CD4-positive, alpha-beta T cell treated with Interleukin-12 subunit alpha and Interleukin-12 subunit beta, for 1 hour (primary cell): ENCODE measurements at places on chromosomes 16 and 17.

DNA sequence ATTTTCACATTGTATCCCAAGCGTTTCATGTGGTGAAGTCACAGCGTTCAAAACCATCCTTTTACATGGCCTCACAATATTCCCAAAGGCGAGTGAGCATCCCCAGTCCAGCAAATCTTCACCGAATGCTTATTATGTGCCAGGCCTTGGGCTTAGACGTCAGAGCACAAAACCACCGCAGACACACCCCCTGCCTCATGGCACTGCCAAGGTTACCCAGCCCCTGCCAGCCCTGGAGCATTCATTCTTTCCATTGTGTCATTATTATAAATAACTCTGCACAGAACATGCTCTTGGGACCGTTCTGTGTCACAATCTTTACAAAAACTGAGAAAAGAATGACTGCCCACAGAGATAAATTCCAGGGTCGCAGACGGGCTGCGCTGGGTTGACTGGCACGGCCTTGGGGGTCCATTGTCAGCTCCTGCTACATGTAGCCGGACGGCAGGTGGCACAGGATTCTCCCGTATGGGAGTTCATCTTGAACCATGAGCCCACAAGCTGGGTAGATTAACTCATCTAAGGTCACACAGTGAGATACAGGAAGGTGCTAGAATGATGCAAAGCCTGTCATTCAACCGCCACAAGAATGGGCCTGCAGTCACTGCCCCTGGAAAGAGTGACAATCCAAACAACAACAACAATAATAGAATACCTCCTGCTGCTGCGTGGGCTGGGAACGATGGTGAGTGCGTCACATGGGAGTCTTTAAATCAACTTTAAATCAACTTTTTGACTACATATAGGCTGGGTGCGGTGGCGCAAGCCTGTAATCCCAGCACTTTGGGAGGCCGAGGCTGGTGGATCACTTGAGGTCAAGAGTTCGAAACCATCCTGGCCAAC is 4.5 kb upstream of the NECAB2 start:
- DNase-seq: no peak

DNA sequence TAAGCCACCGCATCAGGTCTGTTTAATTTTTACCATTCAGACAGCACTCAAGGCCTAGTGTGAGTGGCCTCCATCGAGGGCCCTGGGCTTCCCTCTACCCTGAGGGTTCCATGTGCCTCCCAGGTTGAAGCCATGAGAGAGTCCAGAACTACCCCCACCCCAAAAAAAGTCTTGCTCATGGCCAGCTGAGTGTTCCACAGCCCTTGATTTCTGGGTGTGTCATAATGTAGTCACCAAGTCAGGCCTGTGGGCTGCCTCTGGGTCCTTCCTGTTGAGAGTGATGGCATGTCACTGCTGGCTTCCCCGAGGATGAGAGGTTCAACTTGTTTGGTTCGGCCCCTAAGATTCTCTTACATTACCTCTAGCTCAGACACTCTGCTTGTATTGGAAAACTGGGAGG is 100.6 kb downstream of the PITPNC1 start:
- peak; percentile 49 for DNase-seq

DNA sequence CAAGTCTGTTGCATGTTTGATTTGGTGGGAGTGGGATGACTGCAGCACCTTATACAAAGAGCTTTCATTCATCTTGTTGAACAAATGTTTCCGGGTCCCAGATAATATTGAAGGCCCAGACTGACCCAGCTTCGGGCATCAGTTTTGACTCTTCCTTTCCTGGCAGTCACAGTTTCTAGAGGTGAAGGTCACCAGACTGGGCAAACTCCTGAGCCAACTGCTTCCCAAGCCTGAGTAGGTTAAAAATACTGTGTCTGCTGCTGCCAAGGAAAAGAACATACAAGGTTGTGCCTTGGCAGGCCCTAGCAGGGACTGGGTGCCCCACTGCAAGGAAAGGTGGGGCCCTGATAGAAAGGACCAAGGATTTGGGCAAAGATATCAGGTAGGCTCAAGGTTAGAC is 4.5 kb downstream of the BCKDK start:
- no peak for DNase-seq

GRCh38 chr17:45775576-45776011 is 8.5 kb upstream of the CRHR1 start:
- DNase-seq: no peak

DNA sequence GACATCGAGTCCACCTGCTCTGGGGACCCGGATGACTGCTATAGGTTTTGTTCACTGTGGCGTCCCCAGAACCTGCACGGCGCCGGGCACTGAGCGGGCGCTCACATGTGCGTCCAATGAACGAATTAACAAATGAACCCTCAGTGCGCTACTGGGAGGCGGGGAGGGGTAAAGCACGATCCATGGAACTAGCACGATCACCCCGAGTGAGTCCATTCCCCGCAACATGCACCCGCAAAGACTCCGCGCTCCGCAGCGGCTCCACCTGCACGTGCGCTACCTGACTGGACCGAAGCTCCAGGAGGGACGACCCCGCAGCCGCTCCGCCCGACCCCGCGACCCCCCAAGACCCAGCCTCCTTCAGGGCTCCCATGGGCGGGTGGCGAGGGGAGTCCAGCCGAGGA is 491 bp downstream of the TRAP1 start:
- DNase-seq: peak; percentile 23

GRCh38 chr16:67961551-67961957 is 6.9 kb downstream of the SLC12A4 start:
- DNase-seq: no peak

DNA sequence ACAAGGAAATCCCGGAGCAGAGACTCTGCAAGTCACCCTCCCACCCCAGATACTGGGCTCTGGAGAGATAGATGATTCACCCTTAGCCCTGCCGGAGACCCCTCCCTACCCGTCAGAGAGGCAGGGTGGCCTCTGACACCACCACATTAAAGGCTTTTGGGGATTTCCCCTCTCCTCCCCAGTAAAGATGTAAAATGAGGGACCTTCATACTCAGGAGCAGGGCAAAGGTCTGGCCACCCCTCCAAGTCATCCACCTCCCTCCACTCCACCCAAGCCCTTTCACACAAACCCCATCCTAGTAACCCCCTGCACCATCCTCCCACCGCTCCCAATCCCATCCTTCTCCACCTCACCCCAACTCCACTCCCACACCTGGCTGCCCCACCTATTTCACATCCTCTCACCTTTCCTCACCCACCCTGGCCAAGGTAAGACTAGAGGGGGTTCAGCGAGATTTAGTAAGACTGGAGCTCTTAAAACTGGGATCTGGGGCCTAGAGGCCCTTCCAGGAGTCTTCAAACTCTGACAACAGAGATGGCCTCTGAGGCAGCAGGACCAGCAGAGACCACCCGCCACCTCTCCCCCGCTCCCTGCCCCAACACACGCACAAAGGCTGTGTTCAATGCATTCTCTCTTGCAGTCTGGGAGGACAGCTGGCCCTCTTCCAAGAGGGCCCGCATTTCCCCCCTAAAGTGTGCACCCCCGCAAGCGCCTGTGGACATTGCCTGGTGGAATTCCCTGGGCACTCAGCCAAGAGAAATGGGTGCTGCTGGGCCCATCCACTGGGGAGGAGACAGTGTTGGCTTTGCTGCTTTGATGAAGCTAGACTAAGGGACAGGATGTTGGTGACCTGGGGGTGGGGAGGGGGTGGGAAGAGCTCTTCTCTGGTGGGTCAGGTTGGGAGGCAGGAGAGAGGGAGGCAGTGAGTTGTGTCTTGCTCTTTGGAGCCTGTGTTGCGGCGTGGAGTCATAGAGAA is 1.1 kb downstream of the ABAT start:
- DNase-seq: peak; percentile 66

DNA sequence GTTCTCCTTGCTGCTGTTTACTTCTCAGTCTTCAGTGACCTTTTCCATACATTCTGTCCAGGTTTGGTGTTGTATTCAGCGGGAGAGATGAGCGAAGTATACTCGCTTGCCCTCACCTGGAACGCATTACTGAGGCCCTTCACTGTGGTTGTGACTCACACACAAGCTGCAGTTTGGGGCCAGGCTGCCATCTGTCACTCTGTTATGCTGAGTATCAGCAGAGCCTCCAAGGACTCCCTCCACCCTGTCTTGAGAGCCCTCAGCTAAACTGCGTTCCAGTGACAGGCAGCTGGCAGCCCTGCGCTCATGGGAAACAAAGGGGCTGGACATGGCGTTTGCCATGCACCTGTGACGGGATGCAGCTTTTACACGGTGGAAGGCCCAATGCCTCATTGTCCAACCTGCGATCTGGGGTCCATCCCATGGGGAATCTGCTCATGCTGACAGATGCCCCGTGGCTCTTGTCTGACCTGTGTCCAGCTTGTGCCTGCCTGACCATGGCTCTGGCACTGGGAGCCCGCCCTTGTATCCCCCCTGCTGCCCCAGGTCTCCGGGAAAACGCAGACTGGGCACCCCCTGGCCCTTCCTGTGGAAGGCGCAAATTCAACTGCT is 6.5 kb upstream of the ZNF778 start:
- no peak for DNase-seq

- no peak for DNase-seq
Observed at GRCh38 chr17:3256575-3256974, 41.6 kb downstream of the OR3A1 start.

- no peak for DNase-seq
Observed at GRCh38 chr16:56695246-56695645, 13.0 kb downstream of the MT1X start.

DNA sequence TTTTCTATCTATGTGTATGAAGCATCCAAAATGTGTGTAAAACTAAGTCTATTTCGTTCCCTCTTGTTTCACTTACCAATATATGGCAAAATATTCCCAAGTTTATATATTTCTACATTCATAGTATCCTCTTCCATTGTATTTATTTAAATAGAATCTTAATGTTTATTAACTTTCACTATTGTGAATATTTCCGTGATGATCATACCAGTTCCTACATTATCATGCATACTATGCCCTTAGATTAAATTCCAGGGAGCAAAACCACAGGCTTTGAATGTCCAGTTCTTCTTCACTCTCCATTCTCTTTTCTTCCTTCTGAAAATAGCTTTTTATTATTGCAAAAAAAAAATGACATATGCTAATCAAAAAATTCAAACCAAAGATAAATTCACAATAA is 4.0 kb downstream of the MAP2K6 start:
- DNase-seq: no peak

DNA sequence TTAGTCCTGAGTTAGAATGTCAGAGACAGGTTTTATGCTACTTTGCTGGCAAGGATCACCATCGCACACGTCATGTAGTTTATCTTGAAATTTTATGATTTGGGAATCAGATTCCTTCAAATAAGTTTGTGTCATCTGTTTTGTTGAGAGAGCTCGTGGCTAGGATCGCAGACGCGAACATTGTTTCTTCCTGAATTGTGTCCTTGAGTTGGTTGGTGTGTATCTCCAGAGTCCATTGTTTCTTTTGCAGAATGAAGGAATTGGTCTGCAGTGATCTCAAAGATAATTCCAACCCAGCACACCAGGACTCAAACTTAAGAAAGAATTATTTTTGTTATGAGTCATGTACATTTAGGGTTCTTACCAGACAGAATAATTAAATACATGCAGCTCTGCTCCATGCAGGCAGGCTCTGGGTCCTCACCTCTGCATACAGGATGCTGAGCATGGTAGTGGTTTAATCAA is 51.6 kb downstream of the PRKCA start:
- no peak for DNase-seq

DNA sequence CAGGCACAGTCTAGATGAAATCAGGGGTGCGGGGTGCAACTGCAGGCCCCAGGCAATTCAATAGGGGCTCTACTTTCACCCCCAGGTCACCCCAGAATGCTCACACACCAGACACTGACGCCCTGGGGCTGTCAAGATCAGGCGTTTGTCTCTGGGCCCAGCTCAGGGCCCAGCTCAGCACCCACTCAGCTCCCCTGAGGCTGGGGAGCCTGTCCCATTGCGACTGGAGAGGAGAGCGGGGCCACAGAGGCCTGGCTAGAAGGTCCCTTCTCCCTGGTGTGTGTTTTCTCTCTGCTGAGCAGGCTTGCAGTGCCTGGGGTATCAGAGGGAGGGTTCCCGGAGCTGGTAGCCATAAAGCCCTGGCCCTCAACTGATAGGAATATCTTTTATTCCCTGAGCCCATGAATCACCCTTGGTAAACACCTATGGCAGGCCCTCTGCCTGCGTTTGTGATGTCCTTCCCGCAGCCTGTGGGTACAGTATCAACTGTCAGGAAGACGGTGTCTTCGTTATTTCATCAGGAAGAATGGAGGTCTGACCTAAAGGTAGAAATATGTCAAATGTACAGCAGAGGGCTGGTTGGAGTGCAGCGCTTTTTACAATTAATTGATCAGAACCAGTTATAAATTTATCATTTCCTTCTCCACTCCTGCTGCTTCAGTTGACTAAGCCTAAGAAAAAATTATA is 1.6 kb downstream of the HBA1 start:
- DNase-seq: no peak

DNA sequence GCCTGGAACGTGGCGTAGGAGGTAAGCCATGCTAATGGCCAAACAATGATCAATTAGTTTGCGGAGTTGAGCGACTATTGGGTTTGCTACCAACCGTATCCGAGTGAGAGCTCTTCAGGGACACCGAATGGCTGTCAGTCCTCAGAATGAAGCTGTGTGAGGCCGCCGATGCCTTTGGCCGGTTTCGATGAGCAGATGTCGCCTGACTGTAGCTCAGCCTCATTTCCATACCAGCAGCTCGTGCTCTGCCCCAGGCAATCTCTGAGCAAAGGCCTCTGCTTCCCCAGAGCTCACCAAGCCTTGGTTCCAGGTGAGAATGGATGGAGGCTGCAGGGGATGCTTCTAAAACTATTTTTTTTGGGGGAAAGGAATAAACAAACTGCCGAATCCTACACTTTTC is 111.7 kb upstream of the HS3ST4 start:
- DNase-seq: no peak

DNA sequence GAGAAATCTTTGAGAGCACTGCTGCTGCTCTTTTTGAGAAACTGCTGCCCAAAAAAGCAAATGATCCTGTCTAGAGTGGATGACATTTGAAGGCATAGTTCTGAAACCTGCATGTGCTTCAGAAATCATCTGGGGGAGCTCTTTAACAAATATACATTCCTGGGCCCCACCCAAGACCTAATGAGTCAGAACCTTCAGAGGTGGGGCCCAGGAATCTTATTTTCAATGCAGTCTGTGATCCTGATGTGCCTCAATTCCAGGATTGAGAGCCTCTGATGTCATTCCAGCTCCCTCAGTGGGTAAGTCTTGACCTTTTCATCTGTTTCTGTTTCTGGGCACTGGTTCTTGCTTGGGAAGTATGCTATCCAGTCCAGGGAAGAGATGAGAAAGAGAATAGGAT is 42.3 kb downstream of the HNF1B start:
- no peak for DNase-seq
